ENCODE measurements at places on chromosomes 12 and 14. TPM values are rescaled to one million over a fixed set of nuclear protein-coding genes. Genes with fewer than 3 reads are reported as not detected.

DNA sequence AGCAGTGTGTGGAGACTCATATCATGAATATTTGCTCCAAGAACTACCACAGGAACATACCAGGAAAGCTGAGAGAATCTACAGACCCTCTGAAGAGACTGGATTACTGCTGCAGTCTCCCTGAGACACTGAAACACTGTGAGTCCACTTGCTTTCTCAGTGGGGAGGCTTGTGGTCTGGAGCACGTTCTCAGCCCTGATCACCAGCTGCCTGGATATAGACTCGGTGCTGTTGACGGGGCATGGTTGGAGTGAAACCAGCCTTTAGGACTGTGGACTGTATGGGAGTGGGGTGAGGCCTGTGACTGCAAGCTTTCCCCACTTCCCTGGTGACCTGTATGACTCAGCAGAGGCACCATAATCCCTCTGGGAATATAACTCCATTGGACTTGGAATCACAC, 525.8 kb upstream of the FBXO33 start:
- no peak for DNase-seq

DNA sequence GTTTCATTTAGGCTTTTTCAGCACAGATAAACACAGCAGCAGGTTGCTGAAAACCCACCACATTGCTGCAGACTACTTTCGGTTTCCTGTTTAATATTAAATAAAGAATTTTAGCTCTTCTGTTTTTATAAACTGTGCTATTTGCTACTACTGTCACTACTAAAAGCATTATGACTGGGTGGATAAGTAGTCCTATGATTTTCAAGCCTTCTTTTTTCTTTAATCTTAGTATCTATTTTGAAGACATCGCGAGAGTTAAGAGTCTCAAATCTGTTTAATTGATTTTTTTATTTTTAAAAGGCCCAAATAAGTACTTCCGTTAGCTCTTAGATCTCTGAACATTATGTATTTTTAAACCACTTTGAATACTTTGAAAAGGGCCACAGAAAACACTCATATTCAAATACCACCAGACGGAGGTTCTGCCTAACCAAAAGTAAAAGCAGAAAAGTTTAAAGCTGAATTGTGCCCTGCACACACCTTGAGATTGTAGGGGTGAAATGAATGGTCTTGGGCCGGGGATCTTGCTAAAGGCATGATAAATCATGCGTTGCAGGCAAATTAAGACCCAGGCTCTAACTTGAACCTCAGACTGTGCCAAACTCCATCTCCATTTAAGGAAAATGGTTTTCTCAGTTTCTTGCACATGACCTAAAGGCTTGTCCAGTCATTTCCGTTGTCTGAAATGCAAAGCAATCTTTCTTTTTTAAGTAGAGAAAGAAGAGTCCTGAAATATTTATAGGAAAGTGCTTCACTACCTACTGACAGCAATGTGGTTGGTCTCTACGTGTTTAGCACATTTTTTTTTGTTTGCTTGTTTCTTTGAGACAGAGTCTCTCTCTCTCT, 13.6 kb upstream of the FOXN3 start:
- no peak for DNase-seq

GRCh38 chr12:105968025-105968424, 170.7 kb downstream of the NUAK1 start:
- DNase-seq: no peak

FGF23 gene
- total RNA-seq: not detected

- no peak for DNase-seq
Measured at GRCh38 chr12:54240971-54241588, 38.8 kb downstream of the CBX5 start.

DNA sequence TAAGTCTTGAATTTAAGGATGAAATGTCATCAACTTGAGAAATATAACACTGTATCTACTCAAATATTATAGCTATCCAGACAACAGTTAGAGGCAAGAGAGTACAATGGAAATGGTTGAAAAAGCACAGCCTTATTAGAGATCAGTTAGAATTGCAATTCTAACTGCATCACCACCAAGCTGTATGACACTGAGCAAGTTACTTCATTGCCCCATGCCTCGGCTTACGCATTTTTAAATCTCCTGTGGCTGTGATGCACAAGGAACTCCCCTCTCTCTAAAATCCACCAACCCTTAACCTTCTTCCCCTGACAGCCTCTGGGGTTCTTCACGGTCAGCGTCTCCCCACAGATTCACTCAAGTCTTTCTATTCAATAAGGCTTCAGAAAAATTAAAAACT, 75.1 kb downstream of the MED13L start:
- no peak for DNase-seq

DNA sequence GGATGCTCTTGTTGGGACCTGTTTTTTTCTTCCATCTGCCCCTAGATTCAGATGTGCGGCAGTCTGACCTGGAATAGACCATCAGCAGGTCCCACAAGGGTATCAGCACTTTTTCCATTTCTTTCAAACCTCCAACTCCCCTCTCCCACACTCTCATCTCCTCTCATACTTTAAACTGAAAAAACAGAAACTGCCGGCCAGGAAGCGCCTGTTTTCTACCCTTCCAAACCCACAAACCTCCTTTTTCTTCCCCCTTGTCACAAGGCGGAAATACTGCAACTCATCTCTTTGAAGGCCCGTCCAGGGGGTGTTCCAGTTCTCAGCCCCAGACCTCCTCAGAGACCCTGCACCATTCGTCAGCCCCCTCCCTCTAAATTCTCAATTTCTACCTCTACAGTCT, 62.5 kb upstream of the FKBP4 start:
- DNase-seq: no peak

GRCh38 chr12:1474041-1474573, 120.3 kb downstream of the FBXL14 start:
- peak; percentile 68 for DNase-seq

DNA sequence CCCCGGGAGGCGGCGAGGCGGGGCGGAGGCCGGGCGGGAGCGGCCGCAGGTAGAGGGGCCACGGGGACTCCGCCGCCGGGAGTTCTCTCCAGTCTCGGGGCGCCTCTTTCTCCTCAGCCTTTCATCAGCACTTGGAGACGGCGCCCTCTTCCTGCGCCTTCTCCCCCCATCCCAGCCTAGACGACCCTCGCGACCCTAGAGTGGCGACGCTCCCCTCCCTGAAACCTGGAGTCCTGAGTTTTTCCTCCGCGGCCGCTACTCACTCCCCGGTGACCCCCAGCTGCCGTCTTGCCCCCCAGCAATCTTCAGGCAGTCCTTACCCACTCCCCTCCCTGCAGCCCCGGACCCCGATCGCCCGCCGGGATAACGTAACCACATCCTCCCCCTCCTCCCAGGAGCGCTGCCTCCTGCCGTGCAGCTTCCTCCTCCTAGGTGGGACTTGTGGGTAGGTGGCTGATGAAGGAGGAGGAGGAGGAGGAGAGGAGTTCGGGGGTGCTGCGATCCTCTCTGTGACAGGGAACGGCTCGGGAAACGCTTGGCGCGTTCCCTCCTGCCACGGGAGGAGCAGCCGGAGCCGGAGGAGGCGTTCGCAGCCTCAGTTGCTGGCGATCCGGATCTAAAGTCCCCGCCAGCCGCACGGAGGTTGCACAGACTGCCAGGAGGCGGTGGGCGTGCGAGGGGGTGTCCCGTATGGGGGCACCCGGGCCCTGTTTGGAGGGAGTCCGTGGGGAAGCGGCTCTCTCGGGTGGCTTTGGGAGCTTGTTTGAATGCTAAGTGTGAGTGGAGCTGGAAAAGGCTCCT, 891 bp downstream of the PLEKHA5 start:
- peak; percentile 88 for DNase-seq

RHOJ gene
- 3.8 TPM for total RNA-seq

SLC5A8 gene
- total RNA-seq: not detected

DNA sequence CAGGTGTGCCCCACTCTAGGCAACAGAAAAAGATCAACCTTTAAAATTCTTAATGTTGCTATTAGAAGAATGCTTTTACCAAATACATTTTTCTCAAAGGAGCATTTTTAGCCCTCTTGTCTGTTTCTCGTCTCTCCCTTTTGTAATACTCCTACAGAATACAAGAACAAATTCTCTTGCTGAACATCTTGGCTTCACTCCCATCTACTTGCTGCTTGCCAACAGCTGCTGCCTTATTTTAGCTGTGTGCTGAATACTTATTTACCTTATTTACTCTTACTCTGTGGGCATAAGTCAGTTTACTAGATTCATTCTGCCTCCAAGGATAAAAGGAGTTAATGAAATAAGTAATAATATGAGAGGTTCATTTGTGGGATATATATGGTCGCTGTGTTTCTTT, 70.8 kb downstream of the POLR3B start:
- no peak for DNase-seq

GRCh38 chr12:8031872-8032241, 659 bp upstream of the FOXJ2 start:
- no peak for DNase-seq

SOAT2 gene
- total RNA-seq: not detected

PLD4 gene
- total RNA-seq: not detected

- DNase-seq: no peak
Measured at GRCh38 chr14:104149617-104150135, 11.3 kb downstream of the KIF26A start.

PLEKHD1 gene
- total RNA-seq: under 0.01 TPM

DNA sequence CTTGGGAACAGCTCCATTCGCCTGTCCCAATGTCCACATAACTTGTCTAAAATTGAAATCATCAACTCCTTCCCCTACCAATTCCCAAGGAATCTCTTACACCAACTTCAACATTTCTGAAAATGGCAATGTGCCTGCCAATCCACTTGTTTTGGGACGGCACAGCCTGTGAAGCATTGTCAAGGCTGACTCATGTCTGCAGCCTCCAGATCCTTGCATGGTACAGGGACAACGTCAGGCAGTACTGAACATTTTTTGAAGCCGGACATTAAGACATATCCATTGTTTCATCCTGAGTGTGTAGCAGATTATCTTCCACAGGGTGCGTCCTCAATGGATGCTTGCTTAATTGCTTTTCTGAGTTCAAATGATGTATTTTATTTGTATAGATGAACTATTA, 794.1 kb downstream of the BCL11B start:
- no peak for DNase-seq

- DNase-seq: peak; percentile 15
Measured at GRCh38 chr12:114981036-114981435, 297.1 kb upstream of the TBX3 start.

- DNase-seq: no peak
Measured at GRCh38 chr14:50410071-50410470, 13.4 kb upstream of the CDKL1 start.

DNA sequence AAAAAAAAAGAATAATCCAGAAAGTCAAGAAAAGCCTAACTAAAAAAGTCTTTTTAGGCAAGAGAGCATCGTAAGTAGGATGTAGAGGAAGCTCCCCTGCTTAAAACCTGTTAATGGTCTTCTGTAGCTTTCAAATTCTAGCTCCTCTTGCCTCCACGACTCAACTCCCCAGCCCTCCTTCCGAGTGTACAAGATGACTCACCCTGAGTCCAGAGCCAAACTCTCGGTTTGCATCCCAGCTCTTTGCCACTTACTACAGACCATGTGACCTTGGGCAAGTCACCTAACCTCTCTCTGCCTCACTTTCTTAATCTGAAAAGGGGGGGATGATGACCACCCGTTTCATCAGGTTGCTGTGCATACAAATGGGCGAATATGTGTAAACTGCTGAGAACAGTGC, 460.4 kb downstream of the DPF3 start:
- DNase-seq: peak; percentile 81

- no peak for DNase-seq
Measured at GRCh38 chr12:5489017-5489416, 57.1 kb downstream of the NTF3 start.

AGAP2 gene
- 0.72 TPM for total RNA-seq

OVCH1 gene
- under 0.01 TPM for total RNA-seq

KCNH5 gene
- not detected for total RNA-seq

DNA sequence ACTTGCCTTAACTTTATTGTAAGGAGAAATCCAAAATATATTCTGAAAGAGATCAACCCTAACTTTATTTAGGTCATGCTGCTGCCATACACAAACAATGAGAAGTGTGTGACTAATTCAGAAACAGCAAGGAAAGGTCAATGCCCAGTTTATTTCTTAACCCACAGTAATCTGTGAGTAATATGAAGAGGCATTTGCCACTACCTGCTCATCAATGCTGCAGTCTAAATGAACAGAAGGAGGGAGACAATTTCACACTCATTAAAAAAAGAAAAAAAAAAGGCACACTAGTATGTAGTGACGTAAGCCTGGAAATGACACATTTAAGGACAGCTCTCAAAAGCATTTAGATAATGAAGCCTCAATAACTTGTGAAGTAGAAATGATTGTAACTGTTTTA, 90.5 kb upstream of the FOXN3 start:
- peak; percentile 95 for DNase-seq

GRCh38 chr12:25278269-25278668, 27.5 kb upstream of the KRAS start:
- DNase-seq: no peak

SP1 gene
- total RNA-seq: 56.0 TPM

CD4 gene
- 15.0 TPM for total RNA-seq

SIX4 gene
- 15.6 TPM for total RNA-seq

SRRM4 gene
- total RNA-seq: not detected

Data from osteoblast (primary cell).